MG63 (cell line): ENCODE measurements at places on chromosomes 7 and 10. TPM values are rescaled to one million over a fixed set of nuclear protein-coding genes. Genes with fewer than 3 reads are reported as not detected.
A peak's percentile ranks its signal among the peaks of the same experiment; 100 is the strongest.

DNA sequence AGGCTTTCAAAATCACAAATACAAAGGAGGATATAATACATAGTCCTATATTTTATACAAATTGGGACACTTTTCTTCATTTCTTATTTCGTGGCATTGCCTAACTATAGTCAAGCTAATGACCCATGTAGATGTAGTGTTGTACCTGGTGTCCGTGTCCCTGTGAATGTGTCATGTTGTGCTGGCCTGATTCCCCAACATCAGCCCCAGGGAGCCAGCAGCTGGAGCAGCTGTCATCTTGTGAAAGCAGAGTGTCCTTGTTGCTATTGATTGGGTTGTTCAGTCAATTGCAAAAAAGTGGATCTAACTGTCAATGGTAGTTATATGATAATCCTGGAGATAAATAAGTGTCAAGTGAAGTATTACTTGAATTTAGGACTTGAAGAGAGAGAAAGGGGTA lies 86.3 kb downstream of the KAT6B start:
- no peak for DNase-seq

DNA sequence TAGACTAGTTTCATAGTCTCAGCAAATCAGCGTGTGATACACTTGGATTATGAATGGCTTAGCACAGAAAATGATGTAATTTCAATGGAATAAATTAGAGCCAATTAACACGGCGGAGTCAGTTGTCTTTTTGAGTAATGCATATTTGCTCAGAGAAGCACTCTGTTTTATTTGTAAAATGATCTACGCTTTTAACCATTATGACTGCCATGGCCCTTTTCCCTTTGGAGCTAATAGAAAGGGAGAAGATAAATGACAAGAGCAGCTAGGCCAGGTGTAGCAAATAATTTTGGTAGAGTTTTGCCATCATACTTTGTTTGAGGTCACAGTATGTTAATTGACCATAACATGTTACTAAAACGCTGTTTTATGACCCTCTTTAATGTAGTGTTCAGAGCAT lies 86.8 kb downstream of the GPR158 start:
- DNase-seq = no peak

- peak; percentile 80 for DNase-seq
Measured at GRCh38 chr10:110336111-110336721, 31.5 kb upstream of the SMNDC1 start.

DNA sequence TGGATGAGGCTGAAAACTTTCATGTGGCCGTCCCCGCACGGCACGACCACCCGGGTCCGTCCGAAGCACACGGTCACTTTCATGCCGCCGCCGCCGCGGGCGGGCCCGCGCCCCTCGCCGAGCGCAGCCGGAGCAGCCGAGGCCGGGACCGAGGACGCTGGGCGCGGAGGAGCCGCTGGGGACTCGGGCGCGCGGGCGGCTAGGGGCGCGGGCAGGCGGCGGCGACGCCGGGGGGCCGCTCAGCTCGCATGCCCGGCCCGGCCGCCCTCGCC lies 247 bp downstream of the PARD3 start:
- DNase-seq = no peak

- DNase-seq = peak; percentile 57
Measured at GRCh38 chr10:109899356-109900331, 23.7 kb downstream of the XPNPEP1 start.

- no peak for DNase-seq
Measured at GRCh38 chr7:124060528-124060927, 27.7 kb upstream of the TMEM229A start.

DNA sequence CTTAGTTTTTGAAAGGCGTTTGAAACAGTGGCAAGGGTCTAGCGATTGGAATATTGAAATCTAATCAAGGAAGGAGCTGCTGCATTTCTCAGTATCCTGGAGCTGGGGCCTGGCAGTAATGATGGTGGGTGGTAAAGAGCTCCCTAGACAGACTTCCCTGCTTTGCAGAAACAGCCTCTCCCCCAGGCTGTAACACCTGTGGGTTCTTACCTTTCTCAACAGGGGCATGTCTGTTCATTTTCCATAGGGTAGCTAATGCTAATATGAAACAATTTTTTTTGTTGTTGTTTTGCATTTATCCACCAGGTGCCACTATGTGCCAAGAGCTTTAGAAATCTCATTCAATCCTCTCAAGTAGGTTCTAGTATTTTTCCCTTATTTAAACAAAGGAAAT lies 345.5 kb downstream of the REEP3 start:
- no peak for DNase-seq

DNA sequence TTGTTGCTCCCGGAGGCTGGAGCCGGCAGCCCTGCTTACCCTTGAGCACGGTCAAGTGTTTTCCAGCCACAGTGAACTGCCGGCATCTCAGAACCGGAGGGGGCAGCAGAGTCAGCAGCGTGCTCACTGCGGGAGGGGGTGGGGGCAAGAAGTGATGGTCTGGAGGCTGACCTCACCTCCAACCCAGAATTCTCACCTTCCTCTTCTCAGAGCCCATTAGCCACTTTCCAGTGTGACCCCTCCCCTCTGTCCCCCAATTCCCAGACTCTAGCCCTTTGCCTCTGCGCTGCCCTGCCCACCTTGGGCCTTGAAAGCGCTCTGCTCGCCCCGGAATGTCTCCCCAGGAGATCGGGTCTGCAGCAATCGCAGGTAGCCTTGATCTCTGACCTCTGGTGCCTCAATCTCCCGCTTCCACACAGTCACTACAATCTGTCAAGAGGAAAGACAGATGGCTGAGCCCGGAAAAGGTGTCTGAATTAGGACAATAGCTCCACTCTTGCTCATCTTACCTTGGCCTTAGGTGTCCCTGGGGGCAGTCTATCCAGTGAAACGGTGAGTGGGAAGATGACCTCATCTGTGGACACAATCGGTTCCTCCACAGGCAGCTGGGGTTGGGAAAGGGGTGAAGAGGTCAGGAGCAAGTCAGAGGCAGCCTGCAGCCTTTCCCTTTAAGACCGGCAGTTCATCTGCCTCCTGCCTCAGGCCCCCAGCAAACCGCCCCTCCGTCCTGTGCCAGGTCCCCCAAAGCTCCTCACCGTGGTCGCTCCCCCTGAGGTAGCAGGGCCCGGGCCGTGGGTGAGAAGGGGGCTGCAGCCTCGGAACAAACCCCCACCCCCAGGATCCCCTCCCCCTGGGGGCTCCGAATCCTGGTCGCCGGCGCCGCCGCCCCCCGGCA lies 942 bp downstream of the TRAPPC14 start:
- DNase-seq = peak; percentile 45

- DNase-seq = peak; percentile 49
Measured at GRCh38 chr10:28393956-28394568, 91.2 kb upstream of the MPP7 start.

GRCh38 chr7:142328551-142328950 lies 70.7 kb upstream of the PRSS58 start:
- no peak for DNase-seq

DNA sequence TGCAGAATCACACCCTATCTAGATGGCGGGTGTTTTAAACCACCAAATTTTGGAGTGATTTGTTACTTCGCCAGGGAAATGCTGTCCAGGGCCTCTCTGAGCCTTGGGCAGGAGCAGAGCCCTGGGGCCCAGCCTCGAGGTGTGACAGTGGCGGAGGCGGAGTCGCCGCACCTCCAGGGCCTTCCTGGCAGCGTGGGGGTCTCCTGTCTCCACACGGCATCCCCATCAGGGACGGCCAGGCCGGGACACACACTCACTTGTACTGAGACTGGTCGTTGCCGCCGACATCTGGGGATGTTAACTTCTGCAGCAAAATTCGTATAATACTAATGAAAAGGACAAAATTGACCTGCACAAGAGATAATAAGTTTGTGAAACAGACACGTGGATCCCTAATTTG lies 110.7 kb downstream of the VIPR2 start:
- DNase-seq = no peak

- no peak for DNase-seq
Measured at GRCh38 chr10:76301211-76301610, 869.8 kb downstream of the LRMDA start.

- no peak for DNase-seq
Measured at GRCh38 chr7:34015651-34016050, 110.3 kb downstream of the BMPER start.

DNA sequence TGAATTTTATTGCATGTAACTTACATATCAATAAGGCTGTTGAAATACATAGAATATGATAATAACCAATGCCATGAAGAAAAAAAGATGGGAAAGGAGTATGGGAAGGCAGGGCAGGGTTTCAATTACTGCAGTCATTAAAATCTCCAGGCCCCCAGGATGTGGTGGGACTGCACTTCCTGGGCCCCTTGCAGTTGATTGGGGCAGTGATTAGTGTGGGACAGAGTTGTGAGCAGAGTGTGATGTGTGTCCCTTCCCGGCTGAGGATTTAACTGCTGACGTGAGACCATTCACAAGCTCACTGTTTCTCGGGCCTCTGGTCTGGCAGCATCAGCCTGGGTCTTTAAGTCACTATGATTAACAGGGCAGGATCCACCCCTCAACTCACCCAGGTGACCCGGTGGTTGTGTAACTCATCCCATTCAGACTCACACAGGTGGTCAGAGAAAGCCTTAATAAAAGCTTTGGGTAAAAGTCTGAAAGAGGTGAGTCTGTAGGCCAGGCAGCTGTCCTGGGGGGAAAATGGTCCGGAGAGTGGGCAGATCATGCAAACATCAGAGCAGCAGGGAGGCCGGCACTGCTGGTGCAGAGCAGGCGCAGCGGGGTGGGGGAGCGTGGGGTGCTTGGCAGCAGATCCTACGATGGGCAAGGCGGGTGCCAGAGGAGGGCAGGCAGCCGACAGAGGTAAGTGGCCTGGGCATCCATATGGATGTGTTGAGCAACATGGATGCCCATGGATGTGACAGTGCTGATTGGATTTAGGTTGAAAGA lies 36.3 kb upstream of the WDFY4 start:
- DNase-seq = no peak

The CLRN3 gene
- not detected in 2 replicates for total RNA-seq

The AKR1D1 gene
- total RNA-seq = not detected in 2 replicates

The SLF2 gene
- 10.7 and 19.9 TPM in 2 replicates for total RNA-seq

The H2BK1 gene
- total RNA-seq = not detected in 2 replicates

The SYCE1 gene
- total RNA-seq = not detected in 2 replicates

The SPDYE8 gene
- not detected in 2 replicates for total RNA-seq
